ENCODE measurements at places on chromosomes 11 and 22.

DNA sequence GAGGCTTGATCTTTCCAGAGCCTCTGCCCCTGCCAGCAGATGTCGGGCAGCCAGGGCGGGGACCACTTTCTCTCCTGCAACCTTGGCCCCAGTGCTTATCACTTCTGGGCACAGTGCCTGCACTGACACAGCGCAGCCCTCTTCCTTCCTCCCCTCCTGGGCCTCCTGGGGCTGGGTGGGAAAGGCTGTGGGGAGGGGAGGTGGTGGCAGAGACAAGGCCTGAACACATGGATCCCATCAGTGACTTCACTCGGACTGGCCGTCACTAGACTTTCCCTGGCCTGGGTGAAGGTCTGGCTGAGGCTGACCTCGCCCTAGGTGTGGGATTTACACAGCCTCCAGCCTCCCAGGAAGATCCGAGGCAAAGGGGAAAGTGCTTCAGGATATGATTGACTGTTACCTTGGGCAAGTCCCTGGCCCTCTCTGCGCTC, 68.1 kb downstream of the LRRC32 start:
- peak; percentile 71 for DNase-seq

DNA sequence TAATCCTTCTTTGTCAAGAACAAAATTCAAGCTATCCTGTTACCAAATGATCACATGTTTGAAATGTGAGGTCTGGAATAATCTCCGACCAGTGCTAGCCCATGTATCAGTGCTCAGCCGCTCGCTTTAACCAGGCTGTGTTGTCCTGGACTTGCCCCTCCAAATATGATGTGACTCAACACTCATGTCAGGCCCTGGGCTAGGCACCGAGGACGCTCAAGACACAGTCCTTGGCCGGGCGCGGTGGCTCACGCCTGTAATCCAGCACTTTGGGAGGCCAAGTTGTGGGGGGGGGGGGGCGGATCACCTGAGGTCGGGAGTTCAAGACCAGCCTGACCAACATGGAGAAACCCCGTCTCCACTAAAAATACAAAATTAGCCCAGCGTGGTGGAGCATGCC, 54.1 kb upstream of the WNT7B start:
- no peak for DNase-seq

DNA sequence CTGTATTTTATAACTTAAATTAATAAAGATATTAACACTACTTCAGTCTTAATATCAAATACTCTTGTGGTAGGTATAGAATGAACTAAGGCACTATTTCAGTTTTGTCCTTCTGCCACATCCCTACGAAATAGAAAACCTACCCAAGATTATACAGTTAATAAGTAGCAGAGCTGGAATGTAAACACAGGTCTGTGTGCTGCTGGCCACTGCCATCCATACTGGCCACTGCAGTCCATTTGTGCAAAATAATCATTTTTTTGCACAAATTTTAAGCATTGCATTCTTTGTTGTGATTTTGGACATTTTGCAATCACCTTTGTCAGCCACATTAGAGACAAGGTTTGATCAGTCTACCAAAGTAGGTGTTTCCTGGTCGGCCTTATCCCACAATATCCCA, 91.9 kb downstream of the ME3 start:
- DNase-seq, result no peak

DNA sequence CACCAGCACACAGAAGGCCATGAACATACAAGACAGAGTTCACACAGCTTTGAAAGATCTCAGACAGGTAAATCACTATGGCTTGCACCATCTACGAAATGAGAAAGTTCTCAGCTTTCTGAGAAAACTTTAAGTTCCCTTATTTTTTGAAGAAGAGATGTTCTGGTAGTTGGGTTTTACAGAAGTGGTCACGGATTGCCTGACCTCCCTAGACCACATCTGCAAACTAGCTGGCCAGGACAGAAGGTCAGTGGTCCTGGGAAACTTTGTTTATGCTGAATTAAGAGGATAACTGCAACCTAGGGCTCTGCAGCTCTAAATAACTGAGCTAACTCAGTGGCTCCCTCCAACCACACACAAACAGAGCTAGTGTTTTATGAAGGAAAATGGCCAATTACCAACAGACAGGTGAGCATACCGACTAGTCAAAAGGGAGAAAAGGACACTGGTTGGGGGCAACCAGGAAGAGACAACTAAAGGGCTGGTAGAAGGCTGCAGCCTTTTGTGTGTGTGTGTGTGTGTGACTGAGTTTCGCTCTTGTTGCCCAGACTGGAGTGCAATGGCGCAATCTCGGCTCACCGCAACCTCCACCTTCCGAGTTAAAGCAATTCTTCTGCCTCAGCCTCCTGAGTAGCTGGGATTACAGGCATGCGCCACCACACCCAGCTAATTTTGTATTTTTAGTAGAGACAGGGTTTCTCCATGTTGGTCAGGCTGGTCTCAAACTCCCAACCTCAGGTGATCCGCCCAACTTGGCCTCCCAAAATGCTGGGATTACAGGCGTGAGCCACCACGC, 8.5 kb upstream of the SCN2B start:
- no peak for DNase-seq

GRCh38 chr11:76316726-76317125, 64.2 kb downstream of the THAP12 start:
- DNase-seq, result peak; percentile 69

DNA sequence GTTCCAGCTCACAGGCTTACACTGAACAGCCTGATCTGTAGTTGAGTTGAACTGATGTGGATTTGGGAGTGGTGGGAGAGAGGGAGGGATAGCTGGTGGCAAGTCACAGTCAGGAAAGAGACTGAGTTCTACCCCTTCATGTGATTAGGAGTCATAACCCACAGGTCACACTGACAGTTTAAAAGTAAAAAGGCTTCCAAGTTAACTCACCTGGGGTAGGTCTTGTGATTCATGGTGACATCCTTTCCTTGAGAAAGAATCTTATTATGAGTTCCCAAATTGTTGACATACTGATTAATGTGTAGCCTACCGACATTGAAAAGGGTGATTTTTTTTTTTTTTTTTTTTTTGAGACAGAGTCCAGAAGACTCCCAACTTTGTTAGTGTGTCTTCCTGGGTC, 5.4 kb downstream of the IZUMO1R start:
- DNase-seq, result no peak

GRCh38 chr22:48347311-48347710, 1480.4 kb downstream of the BRD1 start:
- no peak for DNase-seq

GRCh38 chr11:75547617-75548058, 14.4 kb upstream of the SERPINH1 start:
- DNase-seq, result peak; percentile 67

GRCh38 chr11:85627332-85627997, at the start of gene DLG2:
Gene DLG2, minus strand, starts transcription at chr11:85627344.
- DNase-seq, result no peak

GRCh38 chr22:32822179-32822877, 20.8 kb downstream of the TIMP3 start:
- DNase-seq, result peak; percentile 47

DNA sequence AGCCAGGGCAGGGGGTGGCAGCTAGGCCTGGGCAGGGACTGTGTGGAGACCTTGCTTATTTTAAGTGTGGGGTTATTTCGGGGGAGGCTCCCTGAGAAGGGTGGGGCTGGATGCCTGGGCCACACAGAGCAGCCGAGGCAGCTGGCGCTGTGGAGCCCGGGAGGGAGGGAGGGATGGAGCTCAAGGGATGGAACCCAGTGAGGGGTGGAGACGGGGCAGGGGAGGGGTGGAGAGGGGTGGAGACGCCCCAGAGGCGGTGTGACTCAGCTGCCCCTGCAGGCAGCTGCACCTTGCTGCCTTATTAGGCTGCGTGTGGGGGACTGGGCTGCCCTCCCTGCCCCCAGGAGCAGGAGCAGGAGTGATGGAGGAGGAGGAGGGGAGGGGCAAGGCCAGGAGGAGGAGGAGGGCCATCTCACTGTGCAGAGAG, 9.8 kb upstream of the TSSC4 start:
- DNase-seq, result peak; percentile 13

DNA sequence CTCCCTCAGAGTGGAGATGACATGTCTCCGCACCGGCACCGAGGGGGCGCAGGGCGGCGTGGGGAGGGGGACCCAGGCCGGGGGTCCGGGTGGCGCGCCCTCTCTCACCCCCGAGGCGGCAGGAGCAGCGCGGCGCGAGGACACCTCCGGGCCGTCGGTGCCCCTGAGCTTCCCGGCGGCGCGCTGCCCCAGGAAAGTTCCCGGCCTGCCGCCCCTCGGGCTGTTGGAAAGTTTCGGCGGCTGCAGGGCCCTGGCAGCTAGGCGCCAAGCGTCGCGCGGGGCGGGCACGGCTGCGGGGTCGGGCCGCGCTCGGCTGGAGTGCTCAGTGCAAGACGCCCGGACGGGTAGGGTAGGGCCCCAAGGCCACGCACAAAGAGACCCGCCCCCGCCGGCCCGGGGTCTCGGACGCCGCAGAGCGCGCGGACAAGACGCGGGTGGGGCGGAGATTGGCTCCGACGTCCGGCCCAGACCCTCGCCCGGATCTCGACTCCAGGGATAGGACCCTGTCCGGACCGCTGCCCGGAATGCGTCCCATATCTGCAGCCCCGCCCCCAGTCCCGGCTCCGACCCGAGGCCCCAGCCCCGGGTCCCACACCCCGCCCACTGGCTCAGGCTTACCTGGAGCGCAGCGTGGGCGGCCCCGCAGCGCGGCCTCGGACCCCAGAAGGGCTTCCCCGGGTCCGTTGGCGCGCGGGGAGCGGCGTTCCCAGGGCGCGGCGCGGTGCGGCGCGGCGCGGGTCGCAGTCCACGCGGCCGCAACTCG, 471 bp downstream of the ARVCF start:
- peak; percentile 16 for DNase-seq

- no peak for DNase-seq
These were observed 81.1 kb downstream of the LRRC32 start for GRCh38 chr11:76589477-76589876.

DNA sequence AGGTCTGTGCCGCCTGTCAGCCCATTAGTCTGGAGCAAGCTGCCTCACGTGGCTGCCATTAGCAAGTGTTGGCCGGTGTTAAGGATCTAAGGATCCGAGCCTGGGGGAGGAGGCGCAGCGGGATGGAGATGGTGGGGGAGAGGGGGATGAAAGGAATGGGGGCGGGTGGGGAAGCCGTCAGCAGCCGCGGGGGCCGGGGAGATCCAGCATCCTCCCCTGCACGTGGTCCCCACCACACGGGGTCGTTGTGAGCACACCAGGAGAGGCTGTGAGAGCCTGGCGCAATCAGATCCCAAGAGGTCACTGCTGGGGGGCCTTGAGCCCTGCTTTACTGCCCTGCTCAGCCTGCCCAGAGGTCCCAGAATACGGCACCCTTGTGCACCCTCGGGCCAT, 7.3 kb downstream of the CABP7 start:
- peak; percentile 8 for DNase-seq

GRCh38 chr11:76160856-76161255, 45.4 kb downstream of the WNT11 start:
- no peak for DNase-seq

DNA sequence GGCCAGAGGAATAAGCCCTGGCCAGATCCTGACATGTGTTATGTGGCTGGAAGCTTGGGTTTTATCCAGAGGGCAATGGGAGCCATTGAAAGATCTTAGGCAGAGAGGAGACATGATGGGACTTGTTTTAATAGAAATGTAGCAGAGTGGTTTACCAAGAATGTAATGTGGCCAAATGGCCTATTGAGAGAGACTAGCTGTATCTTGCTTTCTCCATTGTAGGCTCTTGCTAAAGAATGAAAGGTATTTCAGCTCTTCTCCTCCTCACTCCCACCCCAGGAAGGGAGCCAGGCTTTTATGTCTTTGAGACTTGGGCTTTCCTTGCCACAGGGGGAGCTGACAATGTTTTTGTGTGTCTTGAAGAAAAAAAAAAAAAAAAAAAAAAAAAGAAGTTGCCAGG, 82.3 kb downstream of the TRIM29 start:
- peak; percentile 6 for DNase-seq

DNA sequence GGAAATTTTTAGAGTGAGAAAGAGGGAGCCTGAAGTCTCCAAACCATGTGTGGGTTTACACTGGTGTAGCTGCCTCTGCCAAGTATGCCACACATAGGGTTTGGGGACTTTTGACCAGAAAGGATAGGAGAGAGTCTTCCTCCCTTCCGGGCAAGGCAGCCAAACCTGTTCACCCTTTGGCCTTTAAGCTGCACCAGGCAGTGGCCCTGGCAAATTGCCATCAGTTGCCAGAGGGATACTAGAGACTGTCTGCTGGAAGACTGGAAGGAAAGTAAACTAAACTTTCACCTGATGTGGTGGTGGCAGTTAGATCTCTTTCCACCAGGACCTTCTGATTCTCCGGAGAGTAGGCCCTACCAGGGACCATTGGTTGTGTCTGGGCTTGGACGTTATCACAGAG, 1263.2 kb downstream of the FAM181B start:
- no peak for DNase-seq

DNA sequence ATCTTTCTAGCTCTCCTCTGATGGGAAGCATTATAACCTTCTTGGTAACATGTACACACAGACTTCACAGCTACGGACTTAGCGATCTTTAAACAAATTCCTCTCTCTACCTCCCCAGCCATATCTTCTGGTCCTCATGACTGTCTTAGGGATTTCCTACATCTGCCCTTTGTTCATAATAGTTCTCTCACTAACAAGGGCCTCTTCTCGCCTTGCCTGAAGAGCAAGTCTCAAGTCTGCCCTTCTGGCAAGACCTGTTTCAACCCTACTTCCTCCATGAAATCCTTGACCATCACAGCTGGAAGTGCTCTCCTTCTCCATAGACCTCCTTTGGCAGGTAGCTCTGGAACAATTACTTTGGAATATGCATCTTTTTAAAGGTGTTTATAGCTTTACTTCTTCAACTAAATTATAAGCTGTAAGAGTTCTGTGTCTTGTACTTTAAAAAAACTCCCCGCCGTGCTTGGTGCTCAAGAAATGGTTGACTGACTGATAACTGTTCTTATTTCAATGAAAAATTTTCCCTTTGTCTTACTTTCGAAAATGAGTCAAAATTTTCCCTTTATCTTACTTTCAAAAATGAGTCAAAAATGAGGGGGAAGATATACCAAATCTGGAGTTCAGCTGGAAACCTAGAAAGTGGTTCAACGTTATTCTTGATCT, 34.7 kb downstream of the SNX19 start:
- DNase-seq, result no peak

GRCh38 chr11:6587360-6587953, 16.0 kb downstream of the RRP8 start:
- no peak for DNase-seq

GRCh38 chr22:43094085-43094484, 4.9 kb upstream of the TTLL1 start:
- DNase-seq, result peak; percentile 94

DNA sequence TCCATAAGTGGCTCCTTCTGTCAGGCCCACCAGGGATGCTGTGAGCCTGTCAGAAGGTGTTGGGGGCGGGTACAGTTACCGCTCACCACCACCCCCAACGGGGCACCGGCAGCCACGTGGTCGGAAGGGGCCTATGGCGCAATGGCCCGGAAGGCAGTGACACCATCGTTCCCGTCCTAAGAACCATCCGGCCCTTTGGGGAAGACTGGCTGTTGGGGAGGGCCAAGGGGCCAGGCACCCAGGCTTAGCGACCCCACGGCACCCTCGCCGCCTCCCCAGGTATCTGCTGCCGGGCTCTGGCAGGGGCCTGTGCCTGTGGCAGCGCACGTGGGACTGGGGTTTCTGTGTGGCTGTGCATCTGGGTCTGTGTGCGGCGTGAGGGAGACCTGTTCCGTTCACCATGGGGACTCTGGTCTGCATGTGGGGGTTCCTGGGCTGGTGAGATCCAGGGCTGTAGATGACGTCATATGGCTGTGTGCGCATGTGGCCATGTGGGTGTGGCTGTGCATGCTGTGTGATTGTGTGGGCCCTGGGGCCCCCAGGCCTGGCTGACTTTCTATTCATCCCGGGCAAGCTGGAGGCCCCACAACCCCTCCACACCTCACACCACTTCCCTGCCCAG, 717 bp downstream of the OSM start:
- DNase-seq, result no peak

All from trophoblast cell (in vitro differentiated cells and primary cell).